T-helper 9 cell (primary cell): ENCODE measurements at places on chromosomes 2 and 18.

GRCh38 chr18:23890589-23890988 is 124.0 kb upstream of the TTC39C start:
- no peak for DNase-seq

- DNase-seq, result no peak
These were observed 17.6 kb downstream of the NEB start for GRCh38 chr2:151716721-151717120.

DNA sequence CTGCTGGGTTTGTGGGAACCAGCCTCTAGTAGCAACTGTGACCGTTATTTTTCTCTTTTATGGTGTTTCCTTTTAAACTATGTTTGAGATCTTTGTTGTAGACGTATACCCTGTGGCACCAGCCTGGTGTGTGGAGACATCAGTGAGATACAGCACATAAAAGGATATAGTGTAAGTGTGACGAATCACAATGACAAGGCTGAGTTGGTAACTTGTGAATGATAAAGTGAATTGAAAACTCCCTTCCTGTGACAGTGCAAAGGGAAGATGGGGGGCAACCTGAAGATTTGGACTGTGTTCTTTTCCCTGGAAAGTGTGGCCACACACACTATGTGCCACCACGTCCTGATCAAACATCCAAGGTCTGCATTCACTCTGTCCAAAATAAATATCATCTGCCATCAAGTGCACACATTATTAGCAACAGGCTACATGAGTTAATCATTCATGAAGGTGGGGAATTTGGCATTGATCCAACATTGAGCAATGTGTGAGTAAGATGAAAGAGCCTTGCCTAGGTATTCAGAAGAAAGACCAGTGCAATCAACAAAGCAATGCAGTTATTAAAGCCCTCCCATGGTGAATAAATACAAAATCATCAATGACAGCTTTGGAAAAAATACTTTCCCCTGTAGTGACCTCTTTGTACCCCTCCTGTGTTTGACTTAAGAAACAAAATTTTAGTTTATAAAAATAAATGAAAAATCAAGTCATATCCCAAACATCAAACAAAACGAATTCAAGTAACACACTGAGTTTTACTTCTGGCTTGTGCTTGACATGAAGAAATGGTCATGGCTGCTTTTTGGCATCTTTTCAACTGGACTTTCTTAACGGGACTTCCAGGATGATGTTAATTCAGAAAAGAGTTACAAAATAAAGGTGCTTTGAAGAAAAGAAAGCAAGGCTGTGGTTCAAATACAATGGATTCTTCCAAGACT is 1280.5 kb upstream of the ZEB2 start:
- DNase-seq, result no peak

DNA sequence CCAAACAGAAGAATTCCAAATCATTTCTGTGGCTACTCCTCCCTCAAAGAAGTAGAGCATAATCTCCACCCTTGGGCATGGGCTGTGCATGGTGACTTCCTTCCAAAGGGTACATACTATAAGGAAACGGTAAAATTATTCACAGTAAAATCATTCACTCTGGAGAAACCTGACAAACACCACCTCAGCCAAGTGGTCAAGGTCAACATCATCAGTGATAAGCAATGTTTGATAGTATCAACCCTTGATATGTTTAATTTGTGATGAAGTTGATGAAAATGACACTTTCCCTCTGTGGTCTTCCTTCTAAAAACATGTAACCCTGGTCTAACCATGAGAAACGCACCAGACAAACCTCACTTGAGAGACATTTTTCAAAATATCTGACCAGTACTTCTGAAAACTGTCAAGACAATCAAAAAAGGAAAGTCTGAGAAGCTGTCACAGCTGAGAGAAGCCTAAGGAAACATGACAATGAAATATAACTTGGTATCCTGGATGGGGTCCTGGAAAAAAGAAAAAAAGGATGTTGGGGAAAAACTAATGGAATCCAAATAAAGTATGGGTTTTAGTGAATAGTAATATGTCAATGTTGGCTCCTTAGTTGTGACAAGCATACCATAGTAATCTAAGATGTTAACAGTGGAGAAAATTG is 9.4 kb upstream of the TXNDC2 start:
- no peak for DNase-seq

DNA sequence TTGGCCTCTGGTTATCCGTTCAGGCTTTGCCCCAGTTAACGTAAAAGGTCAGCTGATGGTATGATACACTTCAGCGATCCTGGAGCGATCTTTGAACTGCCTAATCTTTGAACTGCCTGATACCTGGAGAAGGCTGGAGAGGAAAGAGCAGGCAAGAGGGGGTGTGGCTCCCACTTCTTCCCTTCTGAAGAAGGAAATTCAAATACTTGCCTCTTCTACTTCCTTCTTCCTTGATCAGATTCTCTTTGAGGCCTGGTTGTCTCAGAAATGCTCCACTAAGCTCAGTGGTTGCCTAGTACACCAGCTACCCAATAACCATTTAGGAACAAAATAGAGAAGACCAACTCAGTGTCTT is 619 bp downstream of the GALM start:
- DNase-seq, result no peak

DNA sequence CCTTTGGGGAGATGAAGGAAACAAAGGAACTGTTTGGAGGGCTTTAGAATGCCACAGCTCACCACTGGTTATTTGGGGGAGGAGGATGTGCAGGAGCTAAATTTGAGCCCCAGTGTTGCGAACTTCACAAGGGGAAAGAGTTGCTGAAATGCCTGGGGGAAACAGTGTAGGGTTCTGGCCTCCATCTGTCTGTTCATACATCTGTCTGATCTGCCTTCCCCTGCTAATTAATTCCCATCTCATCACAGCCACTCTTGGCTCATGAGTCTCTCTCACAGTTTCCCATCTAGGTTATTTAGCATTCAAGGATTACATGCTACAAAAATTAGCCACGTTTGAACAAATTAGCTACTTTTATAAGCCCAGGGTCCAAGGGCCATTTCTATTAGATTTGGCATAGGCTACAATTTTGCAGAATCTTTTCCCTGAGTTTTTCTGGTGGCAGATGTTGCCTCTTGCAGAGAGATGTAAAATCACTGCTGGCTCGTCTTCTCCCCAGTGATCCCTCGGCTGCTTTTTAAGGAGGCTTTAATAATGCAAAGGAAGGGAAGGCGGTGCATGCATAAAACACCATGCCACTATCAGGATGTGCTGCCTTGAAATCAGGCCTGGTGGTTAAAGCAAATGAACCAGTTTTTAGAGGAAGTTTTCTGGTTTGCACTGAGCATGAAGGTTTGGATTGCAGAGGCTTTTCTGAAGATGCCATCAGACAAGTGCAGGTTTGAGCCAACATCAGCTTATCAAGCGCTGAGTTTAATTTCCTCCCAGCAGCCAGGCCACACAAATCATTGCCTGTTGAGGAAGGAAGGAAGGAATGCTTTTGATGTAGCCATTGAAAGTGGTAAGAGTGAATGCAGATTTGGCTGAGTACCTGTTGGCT is 35.0 kb downstream of the ADD2 start:
- no peak for DNase-seq

GRCh38 chr2:144516411-144516980 is 3.4 kb downstream of the ZEB2 start:
- no peak for DNase-seq

DNA sequence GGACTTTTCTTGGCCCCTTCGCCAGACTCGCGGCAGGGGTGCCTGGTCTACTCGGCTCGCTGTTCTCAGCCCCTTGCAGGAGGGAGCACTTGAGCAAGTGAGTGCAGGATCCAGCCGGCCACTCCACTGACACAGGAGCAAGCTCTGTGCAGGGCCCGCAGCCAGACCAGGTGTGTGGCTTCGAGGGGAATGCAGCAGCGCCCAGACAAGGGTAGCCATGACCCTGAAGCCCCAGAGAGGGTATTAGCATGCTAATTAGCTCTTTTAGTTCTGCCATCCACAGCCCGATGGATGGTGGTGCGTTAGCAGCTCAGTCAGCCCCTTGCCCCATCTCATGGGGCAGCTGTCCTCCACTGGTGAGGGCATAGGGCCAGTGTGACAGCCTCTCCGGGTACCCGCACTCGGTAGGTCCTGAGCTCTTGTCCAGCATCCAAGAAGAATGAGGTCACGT is 103.2 kb upstream of the HS6ST1 start:
- no peak for DNase-seq

DNA sequence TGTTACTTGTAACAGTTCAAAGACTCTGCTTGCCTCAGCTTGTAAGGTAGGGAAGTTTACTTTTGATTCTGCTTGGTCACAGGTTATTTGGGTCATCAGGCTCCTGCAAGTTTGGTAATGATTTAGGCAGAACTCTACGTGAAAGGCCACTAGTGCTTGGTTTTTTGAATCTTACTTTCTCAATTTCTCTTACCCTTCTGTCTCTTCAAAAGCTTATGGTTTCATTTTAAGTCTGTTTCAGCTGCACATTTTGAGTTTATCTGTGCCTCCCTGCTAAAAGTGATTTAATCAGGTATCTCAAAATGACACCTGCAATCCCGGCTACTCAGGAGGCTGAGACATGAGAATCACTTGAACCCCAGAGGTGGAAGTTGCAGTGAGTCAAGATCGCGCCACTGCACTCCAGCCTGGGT is 26.3 kb upstream of the MOCOS start:
- no peak for DNase-seq

GRCh38 chr18:49747876-49748275 is 65.5 kb downstream of the ACAA2 start:
- DNase-seq, result no peak

DNA sequence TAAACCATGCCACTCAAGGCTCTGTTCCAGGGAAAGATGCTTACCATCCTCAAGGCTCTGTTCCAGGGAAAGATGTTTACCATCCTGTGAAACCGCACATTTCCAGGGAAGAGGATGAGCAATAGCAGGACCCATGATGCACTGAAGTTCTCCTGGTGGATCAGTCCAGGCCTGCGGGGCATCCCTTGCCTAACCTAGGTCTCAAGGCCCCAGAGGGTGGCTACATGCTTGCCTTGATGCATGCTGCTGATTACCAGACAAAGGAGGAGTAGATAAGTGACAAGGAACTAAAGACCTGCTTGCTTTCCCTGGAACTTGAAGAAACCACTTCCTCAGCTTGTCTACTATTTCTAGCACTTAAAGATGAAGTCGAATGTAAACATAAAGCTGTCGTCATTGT is 111.0 kb upstream of the LINC00305 start:
- no peak for DNase-seq

DNA sequence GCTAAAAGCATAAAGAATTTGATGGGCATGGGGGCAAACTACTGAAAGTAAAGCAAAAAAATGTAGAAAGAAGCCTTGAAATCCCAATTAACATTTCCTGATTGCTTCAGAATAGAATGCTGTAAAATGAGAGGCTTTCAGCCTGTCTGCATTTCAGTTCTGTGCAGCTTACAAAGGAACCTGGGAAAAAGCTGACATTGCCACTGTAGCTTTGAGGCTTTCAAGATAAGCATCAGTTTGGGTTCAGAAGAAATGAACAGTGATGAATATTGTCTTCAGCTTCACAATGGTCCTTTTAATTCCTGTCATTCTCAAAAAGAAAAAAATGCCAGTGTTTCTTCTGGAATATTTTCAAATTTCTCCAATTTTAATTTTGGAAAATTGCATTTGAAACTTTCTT is 242.7 kb downstream of the LRRTM1 start:
- no peak for DNase-seq

- no peak for DNase-seq
These were observed 50.0 kb downstream of the MYO3B start for GRCh38 chr2:170227951-170228350.
